Fibroblast of gingiva (primary cell): ENCODE measurements at places on chromosomes 12 and 14.

DNA sequence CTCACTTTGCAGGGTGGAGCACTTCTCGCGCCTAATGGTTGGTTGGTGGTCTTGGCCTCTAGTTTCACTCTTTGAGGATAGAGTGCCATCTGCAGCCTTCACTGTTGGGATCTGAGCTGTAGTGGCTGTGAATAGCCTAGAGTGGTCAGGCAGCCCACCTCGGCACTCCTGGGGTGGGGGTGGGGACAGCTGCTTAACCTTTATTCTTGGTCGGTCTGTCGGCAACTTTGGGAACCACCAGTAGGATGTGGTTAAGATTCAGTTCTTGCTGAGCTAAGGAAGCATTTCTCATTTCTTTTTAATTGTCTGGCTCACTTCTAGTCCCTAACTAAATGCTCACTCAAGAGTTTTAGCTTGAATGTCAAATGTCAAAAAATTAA, 21.1 kb downstream of the TMBIM6 start:
- no peak for DNase-seq

DNA sequence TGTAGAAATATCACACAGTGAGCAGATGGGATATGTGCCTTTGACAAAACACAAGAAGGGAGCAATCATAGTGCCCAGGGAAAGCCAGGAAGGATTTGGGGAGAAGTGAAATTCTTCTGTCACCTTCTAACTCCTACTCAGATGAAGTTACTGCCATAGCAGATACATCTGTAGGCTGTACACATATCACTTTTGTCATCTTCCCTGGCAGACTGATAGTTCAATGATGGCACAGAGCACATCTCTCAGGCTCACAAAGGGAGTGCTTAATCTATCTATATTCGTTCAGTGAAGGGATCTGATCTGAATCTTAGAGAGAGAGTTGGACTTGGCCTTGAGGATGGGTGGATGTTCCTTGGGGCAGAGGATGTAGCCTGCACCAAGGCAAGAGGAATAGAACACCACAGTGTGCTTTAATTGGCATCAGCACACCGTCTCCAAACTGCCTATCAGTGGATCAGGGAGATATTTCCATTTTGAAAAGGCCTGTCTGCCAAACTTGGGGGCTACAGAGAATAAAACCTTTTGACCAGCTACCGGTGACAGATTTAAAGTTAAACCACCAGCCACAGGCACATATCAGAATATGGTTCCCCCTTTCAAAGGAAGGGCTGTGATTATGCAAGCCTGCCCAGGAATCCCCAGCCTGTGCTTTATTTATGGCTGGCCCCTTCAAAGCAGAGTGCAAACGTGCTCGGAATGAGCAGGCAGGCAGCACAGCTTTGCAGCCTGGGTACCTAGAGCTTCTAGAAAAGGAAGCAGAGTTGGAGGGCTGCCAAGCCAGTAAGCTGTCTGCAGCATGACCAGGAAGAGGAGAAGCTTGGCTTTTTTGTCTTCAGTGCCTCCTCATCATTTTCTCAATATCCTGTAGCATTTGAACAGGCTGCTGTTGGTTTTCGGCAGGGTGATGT, 165.5 kb upstream of the DYRK2 start:
- DNase-seq: no peak

GRCh38 chr12:98725476-98726247, 80.6 kb downstream of the APAF1 start:
- DNase-seq: peak; percentile 56

DNA sequence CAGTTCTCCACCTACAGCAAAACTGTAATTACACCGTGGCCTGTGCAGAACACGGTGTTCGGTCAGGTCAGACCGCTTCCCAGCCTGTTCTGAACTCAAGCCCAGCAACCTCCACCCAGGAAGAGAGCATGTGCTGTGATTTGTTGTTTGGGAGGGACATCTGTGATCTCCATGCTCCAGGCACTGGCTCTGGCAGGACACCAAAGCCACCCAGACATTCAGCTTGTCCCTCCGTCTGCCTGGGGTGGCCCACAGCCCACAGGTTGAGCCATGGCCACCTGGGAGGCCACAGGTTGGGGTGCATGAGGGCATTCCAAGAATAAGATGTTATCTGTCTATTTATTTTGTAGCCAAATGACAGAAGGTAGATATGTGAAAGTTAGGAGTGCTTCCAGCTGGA, 1091.1 kb downstream of the VRK1 start:
- DNase-seq: no peak

DNA sequence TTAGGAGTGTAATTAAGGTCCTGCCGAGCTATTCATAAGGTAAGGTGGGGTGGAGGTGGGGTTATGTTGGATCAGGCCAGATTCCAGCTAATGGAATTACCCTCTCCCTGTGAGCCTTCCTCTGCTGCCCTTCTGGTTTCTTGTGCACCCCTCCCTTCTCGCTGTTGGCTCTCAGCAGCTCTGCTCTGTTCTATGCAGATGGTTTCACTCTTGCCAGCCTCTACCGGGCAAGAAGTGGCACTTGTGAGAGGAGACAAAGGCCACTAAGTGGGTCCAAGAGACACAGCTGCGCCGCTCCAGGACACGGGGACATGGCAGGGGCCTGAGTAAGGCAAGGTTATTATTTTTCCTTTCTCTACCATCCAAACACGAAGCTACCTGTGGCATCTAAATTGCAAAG, 334.4 kb downstream of the EMP1 start:
- DNase-seq: no peak

- DNase-seq: no peak
Measured at GRCh38 chr14:99573000-99573330, 31.0 kb downstream of the CCDC85C start.

DNA sequence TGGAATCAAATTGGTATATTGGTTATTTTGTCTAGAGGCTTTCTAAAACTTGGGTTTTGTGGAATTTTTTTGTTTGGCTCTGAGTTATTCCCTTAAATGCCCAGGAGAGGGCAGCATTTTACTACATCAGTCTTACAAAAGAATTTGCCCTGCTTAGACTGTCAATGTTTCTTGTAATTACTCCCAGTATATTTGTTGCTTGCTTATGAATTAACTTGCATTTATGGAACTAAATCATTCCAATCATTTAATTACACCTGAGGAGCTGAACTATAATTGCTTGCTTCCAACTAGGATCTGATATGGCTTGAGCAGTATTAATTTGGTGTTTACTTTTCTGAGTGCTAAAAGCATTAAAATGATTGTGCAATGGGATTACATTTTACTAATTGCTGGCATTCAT, 48.7 kb downstream of the MIPOL1 start:
- DNase-seq: peak; percentile 39

GRCh38 chr12:79402606-79403005, 288.2 kb downstream of the PAWR start:
- DNase-seq: no peak

GRCh38 chr14:31703056-31703455, 141.9 kb downstream of the NUBPL start:
- no peak for DNase-seq

DNA sequence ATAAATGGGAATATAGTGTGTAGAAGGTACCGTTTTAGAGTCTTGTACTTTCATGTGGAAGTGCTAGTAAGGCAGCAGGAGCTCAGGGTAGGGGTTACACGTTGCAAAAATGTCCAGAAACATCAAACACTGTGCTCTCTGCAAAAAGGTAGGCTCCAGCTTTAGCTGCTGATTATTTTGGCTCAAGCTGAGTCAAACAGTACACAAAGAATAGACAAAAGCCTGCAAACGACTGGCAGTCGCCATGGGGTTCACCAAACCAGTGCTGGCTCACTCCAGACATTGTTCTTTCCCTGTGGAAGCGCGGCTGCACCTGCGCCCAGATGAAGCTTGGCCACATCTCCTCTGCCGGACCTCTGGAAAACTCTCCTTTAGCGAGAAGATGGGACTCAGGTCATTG, 45.3 kb upstream of the NAA30 start:
- DNase-seq: no peak

- DNase-seq: no peak
Measured at GRCh38 chr12:108856170-108856427, 1.3 kb downstream of the SSH1 start.

GRCh38 chr12:2492236-2492635, 302.5 kb upstream of the FKBP4 start:
- DNase-seq: no peak

GRCh38 chr14:68146818-68147217, 327.2 kb downstream of the RAD51B start:
- DNase-seq: peak; percentile 96

DNA sequence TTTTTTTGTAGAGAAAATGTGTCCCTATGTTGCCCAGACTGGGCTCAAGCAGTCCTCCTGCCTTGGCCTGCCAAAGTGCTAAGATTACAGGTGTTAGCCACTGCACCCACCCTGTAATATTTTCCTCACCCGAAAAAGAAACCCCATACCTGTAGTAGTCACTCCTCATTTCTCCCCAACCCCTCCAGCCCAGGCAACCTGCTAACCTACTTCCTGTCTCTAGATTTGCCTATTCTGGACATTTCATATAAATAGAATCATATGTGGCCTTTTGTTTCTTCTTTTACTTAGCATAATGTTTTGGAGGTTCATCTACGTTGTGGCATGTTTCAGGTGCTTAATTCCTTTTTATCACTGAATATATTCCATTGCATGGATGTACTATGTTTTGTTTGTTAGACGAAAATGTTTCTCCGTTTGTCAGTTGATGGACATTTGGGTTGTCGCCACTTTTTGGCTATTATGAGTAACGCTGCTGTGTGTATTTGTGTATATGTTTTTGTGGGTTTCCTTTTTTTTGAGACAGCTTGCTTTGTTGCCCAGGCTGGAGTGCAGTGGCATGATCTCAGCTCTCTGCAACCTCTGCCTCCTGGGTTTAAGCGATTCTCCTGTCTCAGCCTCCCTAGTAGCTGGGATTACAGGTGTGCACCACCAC, 6.2 kb downstream of the ANKRD13A start:
- no peak for DNase-seq

- peak; percentile 28 for DNase-seq
Measured at GRCh38 chr14:105249182-105250007, 1.1 kb downstream of the BTBD6 start.

GRCh38 chr12:76226956-76227355, 121.3 kb downstream of the BBS10 start:
- DNase-seq: no peak

DNA sequence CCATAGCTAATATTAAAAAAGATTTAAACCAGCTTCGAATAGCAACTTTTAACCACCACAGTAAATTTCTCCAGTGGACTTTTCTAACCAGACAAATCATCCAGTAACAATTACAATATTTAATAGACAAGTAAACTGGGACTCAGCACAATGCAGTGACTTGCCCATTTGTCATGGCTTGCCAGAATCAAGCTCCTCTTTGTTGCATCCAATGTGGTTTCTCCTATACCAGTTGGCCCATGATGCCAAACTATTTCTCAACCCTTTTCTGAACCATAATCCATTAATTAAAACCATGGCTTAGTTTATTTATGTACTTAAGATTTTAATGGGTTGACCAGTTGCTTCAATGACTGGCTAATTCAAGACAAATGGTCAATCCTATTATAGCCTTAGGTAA, 64.4 kb downstream of the DIO2 start:
- peak; percentile 14 for DNase-seq

GRCh38 chr12:98188650-98189077, 326.7 kb upstream of the TMPO start:
- peak; percentile 9 for DNase-seq

GRCh38 chr14:104739546-104740516, 13.1 kb upstream of the SIVA1 start:
- no peak for DNase-seq

- DNase-seq: no peak
Measured at GRCh38 chr12:1531654-1532374, 62.6 kb downstream of the FBXL14 start.

GRCh38 chr12:68335462-68335861, 3.3 kb upstream of the MDM1 start:
- DNase-seq: no peak

GRCh38 chr14:106610691-106611090, 1084.3 kb downstream of the TMEM121 start:
- no peak for DNase-seq

- no peak for DNase-seq
Measured at GRCh38 chr12:6750506-6750905, 2.4 kb downstream of the MLF2 start.

DNA sequence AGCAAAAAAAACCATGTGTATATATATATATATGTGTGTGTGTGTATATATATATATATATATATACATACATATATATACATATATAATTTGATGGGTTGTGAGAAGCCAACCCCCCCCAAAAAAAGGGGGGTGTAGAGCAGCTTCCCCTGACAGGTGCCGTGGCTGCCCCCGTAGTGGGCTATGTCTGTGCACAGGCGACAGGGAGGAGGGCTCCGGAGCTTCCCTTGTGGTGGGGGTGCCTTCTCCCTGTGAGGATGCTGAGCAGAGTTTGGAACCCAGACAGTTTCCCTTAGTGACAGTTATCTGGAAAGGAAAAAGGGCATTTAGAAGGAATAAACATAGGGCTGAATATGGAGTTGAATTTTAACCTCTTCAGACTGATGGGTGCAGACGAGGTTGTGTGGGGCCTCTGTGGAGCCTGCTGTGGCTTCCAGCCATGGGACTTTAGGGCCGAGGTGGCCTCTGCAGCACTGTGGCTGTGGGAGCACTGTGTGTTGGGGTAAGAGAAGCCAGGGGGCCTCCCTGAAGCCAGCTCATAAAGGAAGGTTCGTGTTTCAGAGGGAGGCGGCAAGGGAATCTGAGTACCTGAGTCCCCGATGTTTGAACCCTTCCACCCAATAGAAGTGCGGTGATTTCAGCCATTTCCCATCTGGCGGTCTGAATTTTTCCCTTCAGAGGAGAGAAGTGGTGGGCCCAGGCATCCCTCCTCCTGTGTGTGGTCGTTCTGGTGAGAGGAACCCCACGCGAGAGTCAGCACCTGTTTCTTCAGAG, 19.8 kb downstream of the XRCC3 start:
- no peak for DNase-seq

- no peak for DNase-seq
Measured at GRCh38 chr12:109160873-109161272, 44.5 kb downstream of the ACACB start.

DNA sequence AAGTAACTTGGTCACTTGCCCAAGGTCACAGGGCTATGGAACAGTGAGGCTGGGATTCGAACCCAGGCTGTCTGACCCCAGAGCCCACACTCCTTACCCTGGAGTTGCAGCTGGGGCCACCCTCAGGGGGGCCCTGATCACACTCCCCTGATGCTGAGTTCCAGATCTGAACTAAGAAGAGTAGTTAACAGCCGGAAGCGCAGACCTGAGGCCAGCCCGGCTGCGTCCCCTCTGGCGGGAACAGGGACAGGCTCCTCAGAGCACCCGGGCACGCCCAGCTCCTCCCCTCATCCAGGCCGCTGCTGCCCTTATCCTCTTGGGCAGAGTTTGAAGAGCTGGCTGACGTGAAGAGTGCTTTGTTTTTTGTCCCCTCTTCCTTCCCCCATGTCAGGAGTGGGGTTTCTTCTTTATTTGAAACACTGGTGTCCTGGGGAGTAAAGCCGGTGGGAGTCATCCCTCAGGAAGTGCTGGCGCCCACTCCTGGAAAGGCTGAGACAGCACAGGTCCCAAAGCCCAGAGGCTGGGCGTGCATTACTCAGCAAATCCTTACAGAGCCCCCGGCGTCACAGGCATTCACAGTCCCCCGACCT, 8.7 kb downstream of the PHB2 start:
- peak; percentile 69 for DNase-seq

DNA sequence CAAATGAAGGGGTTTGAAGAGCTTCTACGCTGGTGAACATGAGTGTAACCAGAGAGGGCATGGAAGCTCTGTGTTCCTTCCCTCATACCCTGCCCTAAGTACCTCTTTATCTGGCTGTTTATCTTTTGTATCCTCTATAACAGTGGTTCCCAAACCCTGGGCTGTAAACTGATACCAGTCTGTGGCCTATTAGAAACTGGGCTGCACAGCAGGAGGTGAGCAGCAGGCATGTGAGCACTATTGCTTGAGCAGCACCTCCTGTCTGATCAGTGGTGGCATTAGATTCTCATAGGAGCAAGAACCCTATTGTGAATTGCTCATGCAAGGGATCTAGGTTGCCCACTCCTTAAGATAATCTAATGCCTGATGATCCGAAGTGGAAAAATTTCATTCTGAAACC, 172.9 kb upstream of the AVPR1A start:
- DNase-seq: no peak
